A549 (cell line): ENCODE measurements at places on chromosomes 2 and 18. TPM values are rescaled to one million over a fixed set of nuclear protein-coding genes. Genes with fewer than 3 reads are reported as not detected.

The FABP1 gene
- not detected in 3 replicates for polyA plus RNA-seq

The HAAO gene
- not detected in 3 replicates for polyA plus RNA-seq

- no peak for DNase-seq
Observed at GRCh38 chr2:28835781-28836180, 25.1 kb downstream of the SPDYA start.

GRCh38 chr2:152165780-152166179 is 9.8 kb downstream of the STAM2 start:
- no peak for DNase-seq

The VAMP8 gene
- polyA plus RNA-seq, result 17.7 to 22.4 TPM (median 18.5 TPM) in 3 replicates

DNA sequence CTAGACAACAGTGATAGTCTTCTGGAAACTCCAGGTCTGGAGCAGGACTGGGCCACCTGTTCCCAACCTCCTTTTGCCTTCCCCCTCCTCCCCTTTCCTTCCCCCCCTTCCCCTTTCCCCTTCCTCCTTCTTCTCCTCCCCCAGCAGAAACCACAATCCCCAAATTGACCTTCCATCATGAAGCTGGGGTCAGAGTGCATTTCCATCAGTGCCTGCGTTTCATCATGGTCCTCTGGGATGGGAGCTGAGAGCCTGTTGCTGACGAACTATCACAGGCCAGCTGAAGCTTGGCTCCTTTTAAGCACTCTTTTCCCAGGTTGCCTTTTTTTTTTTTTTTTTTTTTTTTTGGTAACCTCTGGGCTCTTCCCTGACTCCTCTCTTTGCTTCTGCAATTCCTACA is 52.6 kb upstream of the SMAD2 start:
- DNase-seq, result no peak

The TNS1 gene
- 7.7 to 11.4 TPM (median 10.6 TPM) in 3 replicates for polyA plus RNA-seq

DNA sequence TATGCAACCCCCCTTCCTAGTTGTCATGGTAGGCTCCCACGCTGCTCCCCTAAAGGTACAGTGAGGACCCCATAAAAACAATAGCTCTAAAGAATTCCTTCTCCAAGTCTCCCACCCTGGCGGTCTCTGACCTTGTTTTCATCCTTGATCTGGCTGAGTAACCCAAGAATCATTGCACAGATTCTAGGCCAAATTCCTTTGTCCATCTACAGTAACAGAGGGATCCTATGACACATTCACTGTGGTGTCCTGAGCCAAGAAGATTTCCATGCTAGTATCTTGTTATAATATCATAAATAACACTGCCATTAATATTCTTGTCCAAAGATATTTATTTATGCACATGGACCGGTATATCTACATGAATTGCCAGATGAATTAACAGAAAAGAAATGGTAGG is 240.2 kb downstream of the CYP26B1 start:
- DNase-seq, result no peak

The PTPRM gene
- 39.3 to 44.5 TPM (median 43.5 TPM) in 3 replicates for polyA plus RNA-seq

- DNase-seq, result no peak
Observed at GRCh38 chr2:165648801-165649200, 145.2 kb downstream of the GALNT3 start.

The MAP2 gene
- polyA plus RNA-seq, result 0.43 to 0.53 TPM (median 0.50 TPM) in 3 replicates

The RSAD2 gene
- 0.03 to 0.04 TPM in 2 of 3 replicates, not detected in the other for polyA plus RNA-seq

DNA sequence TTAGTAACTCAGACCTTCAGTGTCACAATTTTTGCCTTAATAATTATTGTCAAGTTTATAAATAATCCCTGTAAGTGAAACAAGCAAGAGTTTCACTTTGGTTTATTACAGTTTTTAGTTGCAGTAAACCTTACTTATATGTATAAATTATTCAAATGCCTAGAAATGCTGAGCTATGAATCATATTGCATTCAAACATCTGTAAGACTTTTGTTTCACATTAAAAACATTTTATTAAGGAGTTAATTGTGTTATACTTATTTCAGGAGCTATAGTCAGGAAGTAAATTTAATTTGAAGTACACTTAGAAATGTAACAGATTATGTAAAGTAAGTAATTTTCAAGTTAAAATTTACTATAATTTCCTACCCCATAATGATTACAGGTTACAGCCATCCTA is 3.9 kb upstream of the ETAA1 start:
- DNase-seq, result no peak

DNA sequence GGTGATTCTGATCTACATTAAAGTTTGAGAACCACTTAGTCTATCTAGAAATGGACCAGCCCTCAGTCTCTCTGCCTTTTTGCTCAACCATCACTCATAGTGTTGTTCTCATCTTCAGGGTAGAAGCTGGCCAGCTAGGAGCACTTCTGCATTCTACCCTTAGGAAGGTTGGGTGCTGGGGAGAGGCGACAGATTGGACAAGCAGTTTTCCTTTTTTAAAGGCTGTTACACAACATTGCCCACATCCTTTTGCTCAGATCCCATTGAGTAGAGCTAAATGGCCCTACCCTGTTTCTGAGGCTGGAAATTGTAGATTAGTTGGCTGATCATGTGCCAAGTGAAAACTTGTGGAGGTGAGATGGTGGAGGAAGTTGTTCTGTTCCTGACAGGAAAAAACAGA is 35.6 kb downstream of the OSBPL6 start:
- DNase-seq, result no peak

DNA sequence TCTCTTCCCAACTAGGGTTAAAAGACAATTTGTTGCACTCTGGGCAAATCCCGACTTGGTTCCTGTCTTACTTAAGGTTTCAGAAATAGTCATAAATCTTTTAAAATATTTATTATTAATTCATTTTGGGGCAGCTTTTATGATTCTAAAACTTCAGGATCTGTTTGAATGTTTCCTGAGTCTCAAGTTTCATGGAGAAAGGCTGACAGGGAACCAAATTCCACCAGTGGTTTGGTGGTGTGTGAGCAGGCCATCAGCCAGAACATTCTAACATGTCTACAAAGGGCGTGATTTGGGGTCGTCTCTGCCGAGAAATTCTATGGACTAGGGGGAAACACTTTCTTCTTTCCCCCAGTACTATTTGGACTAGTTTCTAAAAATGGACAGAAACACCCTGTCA is 366.4 kb downstream of the ZNF521 start:
- no peak for DNase-seq

The ANKRD23 gene
- 2.1 to 2.5 TPM (median 2.4 TPM) in 3 replicates for polyA plus RNA-seq

GRCh38 chr2:36277146-36277808 is 78.3 kb upstream of the CRIM1 start:
- DNase-seq, result peak; percentile 63

The ZNF892 gene
- polyA plus RNA-seq, result 0.72 to 0.84 TPM (median 0.79 TPM) in 3 replicates

The PSMA8 gene
- polyA plus RNA-seq, result not detected in 3 replicates

The SEPTIN10 gene
- polyA plus RNA-seq, result 84.8 to 95.0 TPM (median 93.1 TPM) in 3 replicates

GRCh38 chr2:217890445-217890844 is 112.3 kb downstream of the TNS1 start:
- peak; percentile 21 for DNase-seq

DNA sequence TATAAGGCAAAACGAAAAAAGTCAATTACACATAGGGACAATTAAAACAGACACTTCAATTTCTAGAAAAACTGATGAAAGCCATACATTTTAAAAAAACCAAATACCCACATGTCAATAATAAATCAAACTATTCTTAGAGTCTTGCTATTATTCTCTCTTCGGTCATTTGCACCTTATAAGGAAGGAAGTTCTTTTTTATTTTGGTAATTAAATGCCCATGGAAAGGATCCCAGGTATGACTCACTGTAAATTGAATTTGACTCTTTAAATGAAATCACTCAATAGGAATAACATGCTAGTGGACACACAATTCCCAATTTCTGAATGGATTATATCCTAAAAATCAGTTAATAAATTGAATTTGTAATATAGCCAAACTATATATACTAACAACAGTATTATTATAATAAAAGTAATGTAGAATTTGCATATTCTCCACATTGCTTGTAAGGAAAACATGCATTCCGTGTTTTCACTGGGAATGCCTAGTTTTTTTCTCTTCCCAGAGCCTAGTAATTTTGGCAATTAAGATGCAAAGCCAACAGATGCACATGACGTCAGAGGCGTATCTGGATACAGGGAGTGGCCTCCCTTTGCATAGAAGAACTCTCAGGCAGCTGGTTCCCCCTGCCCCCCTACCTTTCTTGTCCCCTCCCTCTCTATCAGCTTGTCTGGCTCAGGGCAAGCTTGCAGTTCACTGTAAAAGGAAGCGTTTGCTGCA is 153.5 kb upstream of the PGAP1 start:
- DNase-seq, result no peak

DNA sequence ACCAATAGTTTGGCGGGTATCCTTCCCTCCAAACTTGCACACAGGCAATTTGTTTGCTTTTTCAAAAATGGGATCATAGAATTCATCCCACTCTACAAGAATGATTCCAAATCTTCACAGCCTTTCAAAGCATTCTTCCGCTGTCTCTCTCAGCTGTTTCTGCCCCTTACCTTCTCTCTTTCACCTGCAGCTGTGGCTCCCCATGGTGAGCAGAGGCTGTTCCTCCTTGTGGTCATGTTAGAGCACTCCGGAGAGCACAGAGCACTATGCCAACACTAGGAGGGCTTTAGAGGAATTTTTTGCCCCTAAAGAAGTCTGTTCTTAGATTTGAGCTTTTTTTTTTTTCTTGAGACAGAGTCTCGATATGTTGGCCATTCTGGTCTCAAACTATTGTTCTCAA is 30.4 kb downstream of the MTHFD2 start:
- no peak for DNase-seq

The DOCK10 gene
- 35.6 to 43.0 TPM (median 42.2 TPM) in 3 replicates for polyA plus RNA-seq

GRCh38 chr2:12321886-12322285 is 394.9 kb upstream of the TRIB2 start:
- DNase-seq, result no peak
